ENCODE measurements at places on chromosomes 2 and 18. TPM values are rescaled to one million over a fixed set of nuclear protein-coding genes. Genes with fewer than 3 reads are reported as not detected.

Gene IL1RN
- total RNA-seq: 1.6 TPM

Gene PHOSPHO2
- 19.9 TPM for total RNA-seq

Gene TMEM163
- total RNA-seq: 1.4 TPM

Gene CENPA
- total RNA-seq: not detected

Gene WDFY1
- total RNA-seq: 31.1 TPM

Gene COL4A4
- 1.2 TPM for total RNA-seq

Gene LYPD6B
- 0.66 TPM for total RNA-seq

Gene GNAL
- 13.2 TPM for total RNA-seq

Gene GNLY
- not detected for total RNA-seq

Gene SLC16A14
- total RNA-seq: 1.9 TPM

Gene SP5
- 0.81 TPM for total RNA-seq

Gene SERPINB5
- total RNA-seq: not detected

Gene DTNB
- 5.6 TPM for total RNA-seq

Gene MOCOS
- total RNA-seq: 0.49 TPM

DNA sequence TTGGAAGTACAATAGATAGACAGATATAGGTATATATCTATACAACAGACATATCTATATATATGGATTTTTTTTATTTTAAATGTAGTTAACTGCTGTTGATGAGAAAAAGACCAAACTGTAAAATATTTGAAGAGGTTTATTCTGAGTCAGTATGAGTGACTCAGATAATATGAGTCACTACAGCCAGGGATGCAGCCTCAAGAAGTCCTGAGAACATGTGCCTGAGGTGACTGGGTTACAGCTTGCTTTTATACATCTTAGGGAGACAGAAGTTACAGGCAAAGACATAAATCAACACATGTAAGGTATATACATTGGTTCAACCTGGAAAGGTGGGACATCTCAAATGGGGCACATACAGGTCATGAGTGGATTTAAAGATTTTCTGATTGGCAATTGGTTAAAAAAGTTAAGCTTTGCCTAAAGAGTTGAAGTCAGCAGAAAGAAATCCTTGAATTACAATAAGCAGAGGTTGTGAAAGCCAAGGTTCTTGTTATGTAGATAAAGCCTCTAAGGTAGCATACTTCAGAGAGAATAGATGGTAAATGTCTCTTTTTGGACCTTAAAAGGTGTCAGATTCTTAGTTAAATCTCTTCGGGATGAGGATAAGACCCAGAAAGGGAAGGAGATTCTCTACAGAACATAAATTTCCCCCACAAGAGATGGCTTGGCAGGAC, 149.9 kb downstream of the RBM43 start:
- DNase-seq: no peak

DNA sequence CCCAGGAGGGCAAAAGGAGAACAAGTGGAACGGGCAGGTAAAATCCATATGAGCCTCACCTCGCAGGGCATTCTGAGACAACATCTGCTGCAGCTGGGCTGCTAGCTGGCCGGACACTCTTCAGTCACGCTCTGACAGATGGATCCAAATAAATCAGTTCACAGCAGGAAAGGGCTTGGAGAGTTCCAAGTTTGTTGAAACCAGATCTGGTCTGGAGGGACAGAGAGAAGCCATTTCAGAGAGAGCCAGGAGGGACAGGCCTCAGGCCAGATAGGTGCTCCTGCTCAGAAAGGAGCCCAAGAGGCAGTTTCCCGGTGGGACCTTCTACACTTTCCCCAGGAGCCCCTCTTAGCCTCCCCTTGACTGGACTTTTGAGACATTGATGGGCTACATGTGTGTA, 28.2 kb upstream of the TNP1 start:
- no peak for DNase-seq

- DNase-seq: no peak
Measured at GRCh38 chr2:84846741-84847142, 34.1 kb downstream of the TRABD2A start.

DNA sequence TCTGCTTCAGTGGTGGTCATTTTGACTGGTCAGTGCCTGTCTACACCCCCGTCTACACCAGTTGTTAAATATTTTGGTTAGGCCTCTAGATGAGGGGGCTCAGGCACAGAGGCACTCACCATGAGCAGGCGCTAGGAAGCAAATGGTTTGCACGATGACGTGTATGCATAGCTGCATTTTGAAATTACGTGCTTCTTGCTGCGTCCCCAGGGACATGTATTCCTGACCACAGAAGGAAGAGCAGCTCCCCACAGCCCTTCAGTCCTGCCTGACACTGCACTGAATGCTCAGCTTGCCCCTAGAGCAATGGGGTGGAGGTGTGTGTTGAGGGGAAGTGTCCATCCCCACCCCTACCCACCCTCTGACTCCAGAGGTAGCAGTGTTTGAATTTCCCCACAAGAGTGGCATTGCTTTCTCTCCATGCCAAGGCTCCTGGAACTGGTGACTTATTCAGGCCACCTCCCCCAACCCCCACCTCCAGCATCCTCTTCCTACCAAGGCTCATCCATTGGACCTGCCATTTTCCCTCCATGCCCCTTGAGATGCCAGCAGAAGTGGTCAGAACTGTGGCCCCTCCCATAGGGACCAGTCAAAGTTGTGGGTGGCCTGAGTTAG, 11.4 kb upstream of the ZAP70 start:
- DNase-seq: no peak

- DNase-seq: no peak
Measured at GRCh38 chr18:26875040-26875654, 9.6 kb upstream of the AQP4 start.

GRCh38 chr2:237806334-237806733, 7.8 kb downstream of the RBM44 start:
- DNase-seq: no peak

GRCh38 chr2:186780701-186781316, 68.2 kb downstream of the ZSWIM2 start:
- DNase-seq: no peak

- no peak for DNase-seq
Measured at GRCh38 chr2:161371869-161372268, 44.2 kb upstream of the TBR1 start.

GRCh38 chr2:229050133-229050532, 221.0 kb downstream of the PID1 start:
- DNase-seq: no peak

DNA sequence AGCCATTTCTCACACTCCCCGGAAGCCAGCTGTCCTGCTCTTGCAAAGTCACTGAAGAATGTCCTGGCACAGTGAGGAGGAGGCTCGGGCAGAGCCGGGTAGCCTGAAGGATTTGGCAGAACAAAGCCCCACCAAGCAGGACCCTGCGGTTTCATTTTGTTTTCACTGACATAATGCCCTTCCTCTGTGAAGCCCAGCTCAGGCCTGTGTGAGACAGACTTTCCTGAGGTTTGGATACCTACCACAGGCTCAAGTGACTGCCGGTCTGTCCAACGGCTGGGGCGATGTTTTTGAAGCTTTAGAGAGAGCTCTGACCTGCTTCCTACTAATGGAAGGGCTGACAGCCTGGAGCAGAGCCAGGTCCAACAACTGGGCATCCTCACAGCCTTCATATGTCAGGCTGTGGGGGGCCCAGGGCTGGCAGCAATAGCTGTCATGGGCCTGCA, 99.8 kb upstream of the FZD7 start:
- DNase-seq: no peak

DNA sequence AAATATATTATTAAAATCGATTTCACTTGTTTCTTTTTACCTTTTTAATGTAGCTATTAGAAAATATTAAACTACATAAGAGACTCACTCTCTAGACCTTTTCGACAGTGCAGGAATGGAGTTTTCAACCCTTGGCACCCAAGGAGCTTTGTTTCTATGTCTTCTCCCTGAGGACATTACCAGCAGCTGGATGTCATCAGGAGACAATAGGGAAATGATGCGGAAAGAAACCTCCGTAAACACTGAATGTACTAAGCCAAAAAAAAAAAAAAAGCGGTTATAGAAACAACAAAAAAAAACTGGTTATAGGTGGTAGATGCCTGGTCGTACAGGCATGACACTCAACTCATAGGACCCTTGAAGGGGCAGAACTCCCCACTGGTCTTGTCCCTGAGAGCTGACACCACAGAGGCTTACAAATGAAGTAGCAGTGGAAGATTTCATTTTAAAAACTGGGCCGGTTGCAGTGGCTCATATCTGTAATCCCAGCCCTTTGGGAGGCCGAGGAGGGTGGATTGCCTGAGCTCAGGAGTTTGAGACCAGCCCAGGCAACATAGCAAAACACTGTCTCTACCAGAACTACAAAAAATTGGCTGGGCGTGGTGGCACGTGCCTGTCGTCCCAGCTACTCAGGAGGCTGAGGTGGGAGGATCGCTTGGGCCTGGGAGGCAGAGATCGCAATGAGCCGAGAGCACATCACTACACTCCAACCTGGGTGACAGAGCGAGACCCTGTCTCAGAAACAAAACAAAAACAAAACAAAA, 23.8 kb downstream of the THAP4 start:
- peak; percentile 62 for DNase-seq

DNA sequence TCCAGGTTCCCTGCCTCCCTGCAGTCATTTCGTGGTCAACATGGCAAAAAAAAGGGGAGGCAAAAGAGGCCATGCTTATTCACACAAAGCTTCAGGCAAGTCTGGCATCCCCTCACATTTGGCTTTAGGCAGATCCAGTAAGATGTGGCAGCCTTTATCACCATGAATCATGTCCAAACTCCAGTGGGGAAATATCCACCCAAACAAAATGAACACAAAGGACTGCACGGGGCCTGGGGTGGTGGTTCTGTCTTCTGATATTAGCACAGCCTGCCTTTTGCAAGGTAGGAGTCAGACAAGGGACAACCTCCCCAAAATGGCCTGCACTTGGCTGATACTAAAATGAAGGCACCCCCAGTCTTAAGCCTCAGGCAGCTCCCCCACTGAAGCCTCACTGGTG, 129.9 kb downstream of the ZBTB7C start:
- DNase-seq: no peak

DNA sequence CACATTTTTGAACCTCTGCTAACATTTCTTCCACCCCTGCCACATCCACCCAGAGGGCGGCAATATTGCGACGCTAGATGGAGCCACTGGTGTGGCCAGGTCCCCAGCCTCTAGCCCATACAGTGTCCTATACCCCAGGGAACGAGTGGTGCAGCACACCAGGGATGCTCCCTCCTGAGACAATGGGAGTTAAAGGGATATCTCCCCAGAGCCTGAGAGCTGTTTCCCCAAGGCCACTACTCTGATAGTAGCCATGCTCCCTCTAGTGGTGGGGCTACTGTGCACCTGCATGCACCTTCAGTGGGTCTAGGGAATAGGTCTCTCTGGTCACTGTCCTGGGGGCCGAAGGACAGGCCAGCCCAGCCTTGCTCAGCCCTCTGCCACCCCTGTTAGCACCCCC, 336.4 kb upstream of the FSHR start:
- no peak for DNase-seq

DNA sequence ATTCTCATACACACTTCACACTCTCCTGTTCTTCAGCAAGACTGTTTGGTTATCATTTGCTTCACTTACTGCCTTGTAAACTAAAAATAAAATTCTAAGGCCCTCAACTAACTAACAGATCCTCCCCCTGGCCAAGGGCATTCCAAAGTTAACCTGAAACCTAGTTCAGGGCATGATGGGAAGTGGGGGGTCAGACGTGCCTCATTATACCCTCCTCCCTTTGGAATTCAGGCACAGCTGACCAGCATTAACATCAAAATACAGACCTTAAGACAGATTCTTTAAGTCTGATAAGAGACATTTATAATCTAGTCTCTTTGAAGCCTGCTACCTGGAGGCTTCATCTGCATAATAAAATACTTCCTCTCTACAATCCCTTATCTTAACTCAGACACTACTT, 221.0 kb downstream of the NOL4 start:
- no peak for DNase-seq

DNA sequence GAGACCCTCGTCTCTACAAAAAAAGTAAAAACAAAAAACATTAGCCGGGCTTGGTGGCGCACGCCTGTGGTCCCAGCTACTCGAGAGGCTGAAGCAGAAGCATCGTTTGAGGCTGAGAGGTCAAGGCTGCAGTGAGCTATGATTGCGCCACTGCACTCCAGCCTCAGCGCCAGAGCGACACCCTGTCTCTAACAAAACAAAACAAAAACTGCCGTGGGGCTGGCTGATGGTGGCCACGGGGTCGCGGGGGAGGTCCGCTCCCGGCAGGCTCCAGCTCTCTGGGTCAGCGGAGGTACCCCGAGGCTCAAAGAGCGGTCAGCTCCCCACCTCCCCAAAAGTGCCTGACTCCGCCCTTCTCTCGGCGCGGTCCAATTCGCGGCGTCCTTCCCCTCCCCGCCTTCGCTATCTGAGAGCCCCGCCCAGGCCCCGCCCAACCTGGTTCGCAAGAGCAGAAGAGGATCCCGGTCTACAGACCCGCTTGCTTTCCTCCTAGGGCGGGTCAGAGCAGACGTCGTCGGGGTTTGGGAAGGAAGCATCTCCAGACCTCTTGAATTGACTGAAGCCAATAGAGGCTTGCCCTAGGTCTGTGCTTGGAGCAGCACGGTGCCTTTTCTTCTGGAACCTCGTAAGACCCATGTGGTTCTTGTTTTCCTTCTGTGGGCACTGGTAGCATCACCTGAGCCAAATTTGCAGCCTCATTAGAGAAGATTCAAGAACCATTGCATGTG, 7.8 kb downstream of the RAX start:
- DNase-seq: no peak

- DNase-seq: no peak
Measured at GRCh38 chr2:175737722-175738361, 264.2 kb downstream of the LNPK start.

DNA sequence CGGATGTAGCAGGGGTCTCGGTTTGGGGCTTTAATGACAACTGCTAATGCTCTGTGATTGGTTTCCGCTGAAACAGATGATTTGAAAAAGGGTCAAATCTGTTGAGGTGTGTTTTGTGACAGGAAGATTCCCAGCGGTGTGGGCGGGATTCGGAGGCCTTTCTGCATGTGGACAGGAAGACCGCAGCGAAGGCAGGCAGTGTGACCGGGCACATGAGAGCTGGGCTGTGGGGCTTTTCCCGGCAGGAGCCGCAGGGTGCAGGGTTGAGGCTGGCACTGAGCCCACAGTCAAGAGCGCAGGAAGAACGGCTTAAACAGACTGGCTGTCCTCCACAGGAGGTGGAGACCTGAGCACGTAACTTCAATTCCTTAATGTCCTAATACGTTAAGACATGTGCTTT, 180.0 kb upstream of the TPO start:
- DNase-seq: no peak

DNA sequence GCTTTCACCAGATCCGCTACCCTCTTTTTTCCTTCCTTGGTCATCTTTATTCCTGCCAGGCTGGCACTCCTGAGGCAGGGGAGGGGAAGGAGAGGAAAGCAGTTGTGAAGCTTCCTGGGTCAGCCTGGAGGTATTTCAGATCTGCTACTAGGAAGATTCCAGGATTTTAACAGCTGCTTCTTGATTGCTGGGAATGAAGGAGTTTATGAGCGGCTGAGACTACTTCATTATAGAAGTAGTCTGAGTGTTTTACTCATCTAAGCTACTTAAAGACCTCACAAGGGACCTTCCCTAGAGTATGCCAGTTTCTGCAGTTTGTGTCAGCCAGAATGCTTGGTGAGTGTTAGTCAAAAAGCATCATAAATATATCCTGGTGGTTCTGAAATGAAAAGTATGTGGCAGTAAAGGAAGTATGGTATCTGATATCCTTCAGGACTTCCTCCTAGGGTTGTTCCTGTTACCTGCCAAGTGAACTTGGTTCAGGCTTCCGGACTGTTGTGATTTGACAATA, 1.9 kb downstream of the TANC1 start:
- no peak for DNase-seq

GRCh38 chr2:9897331-9897737, 54.1 kb downstream of the TAF1B start:
- DNase-seq: peak; percentile 90
